ENCODE measurements at places on chromosomes 4 and X.

GRCh38 chrX:2846992-2847391 is 18.3 kb downstream of the GYG2 start:
- H3K4me3 ChIP-seq, result no peak overlapping the region
- H3K27me3 ChIP-seq, result no peaks in the 10 kb centered on the region
- H3K4me1 ChIP-seq, result no peaks in the 10 kb centered on the region
- DNase-seq, result no peak

DNA sequence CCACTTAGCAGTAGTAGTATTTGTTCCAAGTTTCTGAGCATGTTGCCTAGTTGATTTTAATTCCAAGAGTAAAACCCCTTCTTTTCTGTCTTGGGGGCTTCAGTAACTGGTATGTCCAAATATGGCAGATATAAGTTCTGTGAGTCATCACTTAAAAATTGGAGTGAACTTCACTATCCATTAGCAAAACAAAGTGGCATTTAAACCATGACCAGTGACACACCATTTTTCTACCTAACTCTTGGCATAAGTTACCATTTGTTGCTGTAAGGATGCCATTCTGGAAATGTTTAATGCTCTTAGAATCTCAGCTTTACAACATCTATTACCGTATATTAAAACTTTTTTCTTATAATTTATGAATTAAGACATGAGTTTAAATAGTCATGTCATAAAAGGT is 102.0 kb downstream of the CBR4 start:
- no peaks in the 10 kb centered on the region for H3K36me3 ChIP-seq
- no peaks in the 10 kb centered on the region for H3K4me1 ChIP-seq
- no peaks in the 10 kb centered on the region for H3K27me3 ChIP-seq
- H3K27ac ChIP-seq, result no peak overlapping the region

DNA sequence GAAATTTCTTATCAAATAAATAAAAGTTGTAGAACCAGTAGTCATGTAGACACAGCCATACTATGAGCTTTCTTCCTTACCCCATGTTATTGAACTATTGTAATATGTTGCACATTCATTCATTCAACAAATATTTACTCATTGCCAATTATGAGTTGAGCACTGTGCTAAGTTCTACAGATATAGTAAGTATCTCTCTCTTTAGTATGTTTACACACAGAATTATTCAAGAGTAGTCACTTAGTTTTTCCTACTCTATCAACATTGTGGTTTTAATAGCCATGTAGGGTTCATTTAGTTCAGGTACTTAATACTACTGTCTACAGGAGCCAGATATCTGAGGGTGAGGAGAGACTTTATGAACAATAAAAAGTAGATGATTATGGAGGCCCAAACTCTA is 86.2 kb downstream of the TEX13A start:
- H3K4me3 ChIP-seq, result no peak overlapping the region
- H3K36me3 ChIP-seq, result no peaks in the 10 kb centered on the region
- no peaks in the 10 kb centered on the region for H3K27me3 ChIP-seq
- no peaks in the 10 kb centered on the region for H3K4me1 ChIP-seq
- no peak overlapping the region for H3K27ac ChIP-seq

DNA sequence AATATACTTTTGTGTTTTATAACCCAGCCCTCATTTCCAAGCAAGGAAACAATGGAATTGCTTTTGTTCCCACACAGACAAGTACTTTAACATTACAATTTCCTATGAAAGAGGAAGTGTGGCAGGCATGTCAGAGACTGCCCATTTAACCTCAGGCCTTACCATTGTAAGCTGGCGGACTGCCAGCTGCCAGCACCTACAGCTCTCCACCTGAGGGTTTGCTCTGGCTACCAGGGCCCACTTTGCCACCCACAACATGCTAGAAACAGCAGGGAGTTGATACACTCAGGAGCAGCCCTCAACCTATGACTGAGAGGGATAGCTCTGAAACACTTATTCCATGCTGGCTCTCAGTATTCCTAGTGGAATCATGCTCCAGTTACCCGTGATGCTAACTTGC is 152.3 kb upstream of the PRDX4 start:
- H3K36me3 ChIP-seq, result no peaks in the 10 kb centered on the region
- H3K4me1 ChIP-seq, result no peaks in the 10 kb centered on the region
- no peak overlapping the region for H3K4me3 ChIP-seq
- no peaks in the 10 kb centered on the region for H3K27me3 ChIP-seq

DNA sequence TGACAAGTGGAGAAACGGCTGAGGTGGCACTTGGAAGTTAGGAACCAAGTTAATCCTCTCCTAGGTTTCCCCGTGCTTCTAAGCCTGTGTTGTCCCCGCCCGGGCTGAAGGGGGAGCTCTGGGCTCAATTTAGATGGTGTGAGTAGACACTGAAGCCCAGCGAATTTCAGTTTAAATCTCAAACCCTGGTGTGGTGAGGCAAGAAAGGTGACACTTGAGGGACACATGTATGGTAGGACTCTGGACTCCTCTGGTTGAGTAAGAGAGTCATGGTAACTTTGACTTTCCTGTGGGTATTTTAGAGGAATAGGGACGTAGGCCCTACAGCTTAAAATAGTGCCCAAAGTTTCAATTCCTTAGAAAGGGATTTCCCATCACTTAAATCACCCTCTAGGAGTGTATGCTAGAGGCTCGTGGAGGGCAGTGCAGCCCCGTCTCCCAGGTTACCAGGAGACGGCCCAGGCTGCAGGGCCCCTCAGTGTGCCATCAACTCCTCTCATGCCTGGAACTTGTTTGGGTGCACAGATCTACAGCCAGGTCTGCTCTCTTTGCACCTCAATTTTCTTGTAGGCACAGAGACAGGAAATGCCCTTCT is 24.0 kb downstream of the HAND2 start:
- H3K4me1 ChIP-seq, result peaks cover 30% of the 10 kb centered on the region
- no peak overlapping the region for H3K27ac ChIP-seq
- H3K27me3 ChIP-seq, result peaks cover 81% of the 10 kb centered on the region

- no peaks in the 10 kb centered on the region for H3K27me3 ChIP-seq
- H3K27ac ChIP-seq, result no peak overlapping the region
- no peak overlapping the region for H3K4me3 ChIP-seq
- no peak for DNase-seq
Measured at GRCh38 chr4:94504545-94504944, 52.8 kb downstream of the PDLIM5 start.

- no peaks in the 10 kb centered on the region for H3K36me3 ChIP-seq
- no peak overlapping the region for H3K4me3 ChIP-seq
- no peak overlapping the region for H3K27ac ChIP-seq
- DNase-seq, result no peak
- no peaks in the 10 kb centered on the region for H3K27me3 ChIP-seq
- H3K4me1 ChIP-seq, result no peaks in the 10 kb centered on the region
Measured at GRCh38 chr4:33485111-33485510, 2759.2 kb downstream of the ARAP2 start.

- peak; percentile 22 for DNase-seq
- H3K27me3 ChIP-seq, result no peaks in the 10 kb centered on the region
- no peak overlapping the region for H3K4me3 ChIP-seq
- peaks cover 32% of the 10 kb centered on the region for H3K4me1 ChIP-seq
- peaks cover 36% of the 10 kb centered on the region for H3K36me3 ChIP-seq
- H3K27ac ChIP-seq, result peak overlapping the region; percentile 83
Measured at GRCh38 chrX:13716455-13716854, 18.0 kb downstream of the TRAPPC2 start.

DNA sequence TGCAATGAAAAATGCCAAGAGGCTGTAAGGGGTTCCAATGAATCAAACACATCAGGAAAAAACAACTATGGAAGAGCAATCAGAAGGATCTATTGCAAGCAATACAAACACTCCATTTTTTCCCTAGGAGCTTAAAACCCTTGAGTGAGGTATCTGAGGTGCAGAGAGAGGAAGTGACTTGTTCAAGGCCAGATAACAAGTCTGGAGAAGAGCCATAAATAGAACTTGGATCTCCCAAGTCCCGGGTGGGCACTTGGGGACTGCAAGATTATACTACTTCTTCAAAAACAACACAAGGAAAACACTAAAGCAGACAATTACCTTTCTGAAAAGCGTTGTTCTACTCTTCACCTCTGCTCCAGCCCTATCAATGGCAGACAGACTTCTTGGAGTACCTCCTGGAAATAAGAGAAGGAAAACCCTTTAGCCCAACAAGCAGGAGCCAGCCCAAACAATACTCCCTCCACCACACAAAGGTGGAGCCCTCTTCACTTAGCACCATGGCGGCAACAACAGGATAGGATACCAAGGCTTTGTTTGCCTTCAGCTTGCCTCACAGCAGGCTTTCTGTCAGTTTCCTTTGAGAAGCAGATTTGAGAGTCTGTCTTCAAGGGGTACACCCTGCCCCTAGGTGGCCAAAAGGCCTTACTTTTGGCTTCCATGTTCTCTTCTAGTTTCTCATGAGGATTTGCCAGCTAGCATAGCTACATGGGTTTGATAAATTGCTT is 26.0 kb downstream of the AIFM1 start:
- no peaks in the 10 kb centered on the region for H3K4me1 ChIP-seq
- no peaks in the 10 kb centered on the region for H3K27me3 ChIP-seq
- H3K4me3 ChIP-seq, result no peak overlapping the region
- no peak overlapping the region for H3K27ac ChIP-seq
- peaks cover 29% of the 10 kb centered on the region for H3K36me3 ChIP-seq

DNA sequence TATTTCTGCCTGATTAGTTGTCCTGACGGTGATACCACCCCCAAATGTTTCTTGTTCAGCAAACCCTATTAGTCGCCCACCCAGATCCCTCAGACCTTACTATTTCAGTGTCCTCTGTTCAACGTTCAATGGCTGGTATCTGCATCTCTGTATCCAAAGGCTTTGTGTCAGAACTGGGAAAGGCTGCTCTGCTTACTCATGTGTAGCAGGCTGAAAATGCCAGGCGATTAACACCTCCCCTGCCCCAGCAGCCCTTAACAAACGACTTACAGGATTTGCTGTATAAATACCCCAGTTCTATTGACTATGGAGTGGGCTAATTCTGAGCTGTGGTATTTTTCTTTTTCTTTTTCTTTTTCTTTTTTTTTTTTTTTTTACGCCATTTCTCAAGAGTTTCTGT is 415.0 kb downstream of the ZNF674 start:
- no peaks in the 10 kb centered on the region for H3K4me1 ChIP-seq
- no peaks in the 10 kb centered on the region for H3K36me3 ChIP-seq
- no peak overlapping the region for H3K4me3 ChIP-seq

GRCh38 chrX:9151772-9152307 is 117.9 kb upstream of the FAM9B start:
- no peaks in the 10 kb centered on the region for H3K27me3 ChIP-seq
- DNase-seq, result no peak
- H3K36me3 ChIP-seq, result peaks cover 6% of the 10 kb centered on the region
- H3K4me3 ChIP-seq, result no peak overlapping the region
- H3K4me1 ChIP-seq, result peaks cover 14% of the 10 kb centered on the region

DNA sequence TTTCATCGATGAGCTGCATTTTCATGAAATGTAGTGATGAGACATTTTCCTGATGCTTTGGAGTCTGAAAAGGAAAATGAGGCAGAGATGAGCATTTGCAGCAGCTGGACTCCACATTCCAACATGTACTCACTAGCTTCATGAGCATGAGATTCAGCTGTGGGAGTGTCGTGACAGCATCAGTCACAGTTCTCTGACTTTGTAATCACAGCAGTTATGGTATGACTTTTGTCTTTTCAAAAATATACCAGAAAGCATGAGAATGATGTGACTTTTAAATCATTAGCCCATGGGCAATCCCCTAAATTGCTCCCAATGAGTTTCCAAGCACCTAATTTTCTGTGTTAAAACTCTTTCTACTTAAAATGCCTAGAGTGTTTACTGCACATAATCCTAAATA is 18.3 kb upstream of the MSL3 start:
- peaks cover 3% of the 10 kb centered on the region for H3K27me3 ChIP-seq
- H3K4me1 ChIP-seq, result peaks cover 7% of the 10 kb centered on the region
- DNase-seq, result peak; percentile 11

DNA sequence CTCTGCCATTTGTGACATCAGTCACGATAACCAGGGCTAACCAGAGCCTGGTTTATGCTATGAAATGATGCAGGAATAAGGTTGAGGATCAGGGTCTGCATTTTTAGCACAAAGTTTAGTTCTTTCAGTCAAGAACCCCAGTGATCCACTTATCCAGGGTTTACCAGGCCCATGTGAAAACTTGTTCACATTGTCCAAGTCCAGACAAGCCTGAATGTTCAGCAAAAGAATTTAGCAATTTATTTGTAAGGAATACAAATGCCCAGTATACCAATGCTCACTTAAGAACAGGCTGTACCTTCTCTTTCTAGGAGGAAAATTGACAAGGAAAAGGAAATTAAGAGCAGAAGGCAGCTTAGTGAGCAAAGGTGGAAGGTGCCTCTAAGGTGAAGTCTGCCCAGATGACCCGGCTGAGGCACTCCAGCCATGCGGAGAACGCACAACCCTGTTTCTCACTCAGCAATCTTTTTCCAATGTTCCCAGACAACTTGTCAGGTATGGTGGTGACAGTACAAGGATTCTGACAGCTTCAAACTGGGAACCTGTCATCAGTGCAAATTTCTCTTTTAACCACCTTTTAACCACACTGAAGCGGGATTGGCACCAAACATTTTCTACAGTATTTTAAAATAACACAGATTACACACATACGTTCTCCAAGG is 54.0 kb downstream of the TBC1D9 start:
- no peaks in the 10 kb centered on the region for H3K4me1 ChIP-seq
- H3K36me3 ChIP-seq, result no peaks in the 10 kb centered on the region
- H3K4me3 ChIP-seq, result no peak overlapping the region
- H3K27ac ChIP-seq, result no peak overlapping the region
- H3K27me3 ChIP-seq, result no peaks in the 10 kb centered on the region
- DNase-seq, result no peak
